HepG2 (cell line): ENCODE measurements at places on chromosomes 3 and 15.

- no peaks in the 10 kb centered on the region for H3K27me3 ChIP-seq
- no peak overlapping the region for H3K4me3 ChIP-seq
- H3K27ac ChIP-seq, result no peak overlapping the region
- H3K36me3 ChIP-seq, result no peaks in the 10 kb centered on the region
- DNase-seq, result no peak
- no peaks in the 10 kb centered on the region for H3K4me1 ChIP-seq
Observed at GRCh38 chr3:29324180-29324651, 43.3 kb downstream of the RBMS3 start.

DNA sequence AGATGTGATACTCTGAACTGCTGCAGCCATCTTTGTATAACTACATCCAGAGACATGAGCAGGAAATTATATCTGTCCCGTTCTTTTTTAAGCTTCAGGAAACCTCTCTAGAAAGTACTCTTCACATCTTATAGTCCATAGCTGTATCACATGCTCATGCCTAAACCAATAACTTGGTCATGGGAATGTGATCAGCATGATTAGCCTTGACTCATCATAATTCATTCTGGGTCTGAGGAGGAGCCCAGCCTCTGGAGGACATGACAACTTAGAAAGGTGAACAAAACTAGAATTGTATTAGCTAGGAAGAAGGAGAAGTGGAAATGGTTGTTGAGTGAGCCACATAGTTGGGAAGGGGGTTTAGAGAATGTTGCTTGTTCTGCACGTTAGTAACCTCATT lies 12.9 kb downstream of the PPM1L start:
- no peak for DNase-seq
- H3K36me3 ChIP-seq, result no peaks in the 10 kb centered on the region
- no peaks in the 10 kb centered on the region for H3K4me1 ChIP-seq
- H3K4me3 ChIP-seq, result no peak overlapping the region
- H3K27ac ChIP-seq, result no peak overlapping the region

DNA sequence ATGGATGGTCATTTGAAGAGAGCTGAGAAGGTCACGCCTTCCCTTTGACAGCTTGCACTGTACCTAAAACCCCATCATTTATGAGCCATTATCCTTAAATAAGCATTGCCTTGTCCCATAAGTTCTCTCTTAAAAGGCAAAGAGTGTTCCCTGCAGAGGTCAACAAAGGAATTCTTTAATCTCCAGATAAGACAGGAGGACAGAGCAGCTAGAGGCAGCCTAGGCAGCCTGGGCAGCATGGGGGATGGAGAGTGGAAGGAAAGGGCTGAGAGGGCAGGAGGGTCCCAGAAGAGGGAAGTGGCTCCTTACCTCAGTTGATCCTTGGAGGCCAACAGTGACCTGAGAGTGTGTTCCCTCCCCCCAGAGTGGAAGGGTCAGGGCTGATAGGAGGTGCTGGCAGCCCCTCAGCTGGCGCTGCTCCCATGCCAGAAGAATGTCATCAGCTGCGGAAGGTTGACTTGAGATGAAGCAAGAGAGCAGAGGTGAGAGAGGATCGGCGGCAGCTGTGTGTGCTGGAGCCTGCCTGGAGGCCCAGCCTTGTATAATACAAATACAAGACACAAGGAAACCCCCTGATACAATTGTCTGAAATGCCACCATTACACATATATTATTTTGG lies 12.8 kb downstream of the KBTBD13 start:
- H3K36me3 ChIP-seq, result no peaks in the 10 kb centered on the region
- peak; percentile 56 for DNase-seq
- peak overlapping the region; percentile 45 for H3K27ac ChIP-seq
- H3K4me1 ChIP-seq, result peaks cover 73% of the 10 kb centered on the region
- no peaks in the 10 kb centered on the region for H3K27me3 ChIP-seq

DNA sequence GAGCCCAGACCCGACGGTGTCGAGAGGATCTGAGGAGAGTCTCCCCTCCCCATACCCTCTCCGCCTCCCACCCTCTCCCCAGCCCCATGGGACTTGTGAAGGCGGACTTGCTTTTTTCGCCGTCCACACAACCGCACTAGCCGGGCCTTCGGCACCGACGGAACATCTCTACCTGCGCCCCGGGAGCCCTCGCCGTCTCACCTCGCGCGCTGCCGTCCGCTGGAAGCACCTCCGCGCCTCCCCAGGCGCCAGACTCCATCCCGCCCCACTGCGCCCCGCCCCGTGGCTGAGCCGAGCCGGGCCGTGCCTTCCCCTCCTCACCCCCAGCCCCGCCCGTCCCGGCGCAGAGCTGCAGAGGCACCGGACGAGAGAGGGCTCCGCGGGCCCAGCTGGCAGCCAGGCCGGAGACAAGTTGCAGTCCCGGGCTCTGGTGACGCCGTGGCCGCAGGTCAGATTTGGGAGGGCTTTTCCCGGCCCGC lies at the start of the genes DUOX1 and DUOXA1:
Gene DUOX1, plus strand, starts transcription at position 344 of the 479 bp plus-strand sequence. CDS start 1,973 bp downstream, outside the sequence.
Gene DUOXA1, minus strand, starts transcription at position 229 of the 479 bp plus-strand sequence. CDS start 6,865 bp downstream, outside the sequence.
- H3K27ac ChIP-seq, result no peak within 1 kb of the TSS
- no peak within 1 kb of the TSS for H3K4me3 ChIP-seq
- DNase-seq, result no peak
- H3K4me1 ChIP-seq, result peaks cover 25% of the 10 kb centered on the region

- no peaks in the 10 kb centered on the region for H3K36me3 ChIP-seq
- peak; percentile 73 for DNase-seq
- peaks cover 37% of the 10 kb centered on the region for H3K4me1 ChIP-seq
- no peak overlapping the region for H3K27ac ChIP-seq
Observed at GRCh38 chr3:36969540-36970432, 23.1 kb downstream of the EPM2AIP1 start.

DNA sequence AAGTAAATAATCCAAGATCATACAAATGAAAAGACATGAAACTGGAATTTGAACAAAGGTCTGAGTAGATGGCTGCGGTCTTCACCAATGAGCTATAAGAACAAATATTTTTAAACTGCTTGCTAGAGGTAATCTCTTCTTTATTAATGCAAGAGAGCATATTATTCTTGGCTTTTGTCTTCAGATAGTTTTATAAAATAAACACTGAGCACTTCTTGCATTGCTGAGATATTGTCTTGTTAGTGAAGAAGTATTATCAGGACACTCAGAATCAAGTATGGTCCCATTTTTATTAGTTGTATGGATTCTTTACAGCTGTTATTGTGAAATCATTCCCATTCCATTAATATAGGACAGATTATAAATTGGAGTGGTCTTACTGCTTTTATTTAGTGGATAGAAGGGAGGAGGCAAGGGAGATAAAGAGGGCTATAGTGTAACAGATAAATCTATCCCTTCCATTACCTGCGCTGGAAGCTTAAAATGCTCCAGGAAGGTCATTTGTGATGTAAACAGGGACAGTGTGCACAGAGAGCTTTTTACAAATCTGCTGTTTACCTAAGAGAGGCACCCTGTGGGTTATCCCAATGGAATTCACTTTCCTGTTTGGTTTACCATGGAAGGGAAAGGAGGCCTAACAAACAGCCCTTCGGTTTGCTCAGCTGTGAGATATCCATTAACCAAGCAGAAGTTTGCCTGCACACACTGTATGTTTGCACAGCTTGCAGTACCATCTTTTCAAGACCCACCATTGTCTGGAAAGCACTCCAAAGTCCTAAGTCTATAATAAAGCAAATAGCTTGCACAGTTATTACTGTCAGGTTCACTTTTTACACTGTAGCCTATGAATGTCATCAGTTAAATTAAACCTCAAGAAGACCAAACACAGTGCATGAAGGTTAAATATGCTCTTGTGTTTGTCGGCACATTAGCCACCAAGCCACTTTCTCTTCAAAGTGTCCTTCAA lies 347.7 kb upstream of the TGFBR2 start:
- no peaks in the 10 kb centered on the region for H3K27me3 ChIP-seq
- no peaks in the 10 kb centered on the region for H3K36me3 ChIP-seq
- no peak overlapping the region for H3K4me3 ChIP-seq
- peak; percentile 100 for DNase-seq

GRCh38 chr15:31145271-31145911 lies 43.9 kb upstream of the TRPM1 start:
- no peak overlapping the region for H3K27ac ChIP-seq
- no peak overlapping the region for H3K4me3 ChIP-seq
- H3K36me3 ChIP-seq, result no peaks in the 10 kb centered on the region
- no peaks in the 10 kb centered on the region for H3K27me3 ChIP-seq

- no peak for DNase-seq
- no peaks in the 10 kb centered on the region for H3K27me3 ChIP-seq
- H3K4me3 ChIP-seq, result no peak overlapping the region
Observed at GRCh38 chr3:188470508-188471130, 316.7 kb downstream of the LPP start.

GRCh38 chr3:33439546-33440327 lies 468 bp downstream of the UBP1 start:
- H3K27ac ChIP-seq, result peak overlapping the region; percentile 97
- H3K4me1 ChIP-seq, result peaks cover 58% of the 10 kb centered on the region
- H3K27me3 ChIP-seq, result no peaks in the 10 kb centered on the region
- peak; percentile 21 for DNase-seq

DNA sequence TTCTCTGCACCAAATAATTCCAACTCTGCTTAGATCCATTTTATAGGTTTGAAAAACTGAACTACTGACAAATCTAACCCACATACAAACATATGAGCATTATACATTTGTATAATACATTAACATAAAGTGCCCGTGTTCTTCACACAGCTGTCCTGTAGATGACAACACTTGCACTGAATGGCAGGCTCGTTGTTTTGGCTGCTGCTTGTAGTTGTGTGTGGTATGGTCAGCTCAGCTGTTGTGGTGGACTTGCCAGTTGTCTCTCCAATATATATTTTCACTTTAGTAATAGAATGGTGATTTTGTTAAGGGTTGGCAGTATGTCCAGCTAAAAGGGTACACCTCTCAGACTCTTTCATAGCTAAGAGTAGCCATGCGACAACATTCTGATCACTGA lies 30.5 kb downstream of the CHST2 start:
- DNase-seq, result no peak
- H3K4me3 ChIP-seq, result no peak overlapping the region
- no peaks in the 10 kb centered on the region for H3K27me3 ChIP-seq
- no peaks in the 10 kb centered on the region for H3K4me1 ChIP-seq
- no peak overlapping the region for H3K27ac ChIP-seq

DNA sequence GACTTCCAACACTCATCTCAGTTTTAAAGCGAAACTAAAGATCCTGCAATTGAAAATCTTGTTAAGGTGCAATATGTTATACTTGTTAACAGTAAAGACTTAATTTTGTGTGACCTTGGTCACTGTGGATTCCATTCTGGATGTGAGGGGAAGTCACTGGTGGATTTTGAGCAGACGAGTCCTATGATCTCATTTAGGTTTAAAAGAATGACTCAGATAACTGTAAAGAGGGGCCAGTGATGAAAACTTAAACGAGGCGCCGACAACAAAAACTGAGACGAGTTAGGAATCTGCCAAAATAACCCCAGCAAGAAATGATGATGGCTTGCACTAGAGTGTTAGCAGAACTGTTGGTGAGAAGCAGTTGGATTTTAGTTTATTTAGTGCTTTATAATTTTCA lies 56.5 kb downstream of the LRRC28 start:
- no peaks in the 10 kb centered on the region for H3K27me3 ChIP-seq
- no peak overlapping the region for H3K27ac ChIP-seq
- no peaks in the 10 kb centered on the region for H3K36me3 ChIP-seq
- no peak for DNase-seq

DNA sequence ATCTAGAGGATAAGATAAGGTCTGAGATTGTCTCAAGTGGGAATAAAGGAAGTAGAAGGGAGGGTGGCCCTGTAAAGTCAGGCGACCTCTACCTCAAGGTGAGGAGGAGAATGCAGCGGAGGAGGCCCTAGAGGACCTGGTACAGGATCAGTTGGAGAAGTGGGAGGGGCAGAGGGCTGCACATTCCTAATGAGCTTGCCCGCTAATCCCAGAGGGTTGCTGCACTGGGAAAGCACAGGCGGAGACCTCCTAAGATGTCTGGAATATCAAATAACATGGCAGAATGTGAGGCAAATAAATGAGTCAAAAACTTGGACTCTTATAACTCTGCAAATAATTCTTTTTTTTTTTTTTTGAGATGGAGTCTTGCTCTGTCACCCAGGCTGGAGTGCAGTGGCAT lies 30.2 kb upstream of the VPS8 start:
- no peak for DNase-seq
- H3K4me3 ChIP-seq, result no peak overlapping the region
- peaks cover 44% of the 10 kb centered on the region for H3K27me3 ChIP-seq
- H3K36me3 ChIP-seq, result no peaks in the 10 kb centered on the region
- H3K4me1 ChIP-seq, result peaks cover 5% of the 10 kb centered on the region; the same call in 1 of the 2 replicates

- H3K27ac ChIP-seq, result no peak overlapping the region
- no peaks in the 10 kb centered on the region for H3K36me3 ChIP-seq
- no peaks in the 10 kb centered on the region for H3K27me3 ChIP-seq
- DNase-seq, result no peak
- no peak overlapping the region for H3K4me3 ChIP-seq
Observed at GRCh38 chr3:187677604-187678003, 7.4 kb upstream of the SST start.

DNA sequence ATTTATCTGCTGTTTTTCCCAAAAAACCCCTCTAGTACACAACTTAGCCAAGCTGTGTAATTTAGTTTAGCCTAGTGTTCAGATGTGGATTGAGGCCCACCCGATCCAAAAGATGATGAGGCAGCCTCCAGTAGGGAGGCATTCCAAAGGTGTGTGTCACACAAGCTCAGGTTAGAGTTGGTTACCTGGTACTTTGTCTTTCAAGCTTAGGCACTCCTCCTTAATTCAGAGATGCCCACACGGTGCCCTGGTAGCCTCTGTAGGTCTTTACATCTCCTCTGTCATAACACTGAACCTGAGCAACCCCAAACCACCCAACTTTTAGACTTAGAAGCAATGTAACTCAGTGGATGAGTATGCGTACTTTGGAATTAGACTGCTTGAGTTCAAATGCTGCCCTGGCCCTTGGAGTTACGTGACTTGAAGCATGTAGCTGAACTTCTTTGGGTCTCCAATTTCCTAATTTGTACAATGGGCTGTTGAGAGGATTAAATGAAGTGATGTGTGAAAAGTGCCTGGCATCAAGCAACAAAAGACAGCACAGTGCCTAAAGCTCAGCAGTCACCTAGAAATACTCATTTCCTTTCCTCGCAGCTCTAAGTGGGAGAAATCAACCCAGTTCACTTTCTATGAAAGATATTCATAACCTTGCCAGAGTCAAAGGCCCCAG lies 284.6 kb upstream of the RARB start:
- H3K27ac ChIP-seq, result no peak overlapping the region
- no peaks in the 10 kb centered on the region for H3K36me3 ChIP-seq
- H3K27me3 ChIP-seq, result no peaks in the 10 kb centered on the region
- no peak overlapping the region for H3K4me3 ChIP-seq
